ENCODE measurements at places on chromosomes 6 and 20. TPM values are rescaled to one million over a fixed set of nuclear protein-coding genes. Genes with fewer than 3 reads are reported as not detected.

- no peak for DNase-seq
Observed at GRCh38 chr6:28659250-28659566, 133.5 kb downstream of the GPX5 start.

- no peak for DNase-seq
Observed at GRCh38 chr6:143449714-143450452, 612 bp downstream of the ADAT2 start.

Gene TRIM31
- not detected for total RNA-seq

Gene IPCEF1
- total RNA-seq, result 0.28 TPM

- no peak for DNase-seq
Observed at GRCh38 chr6:96001891-96002575, 13.7 kb upstream of the FUT9 start.

Gene RBPJL
- total RNA-seq, result 0.18 TPM

DNA sequence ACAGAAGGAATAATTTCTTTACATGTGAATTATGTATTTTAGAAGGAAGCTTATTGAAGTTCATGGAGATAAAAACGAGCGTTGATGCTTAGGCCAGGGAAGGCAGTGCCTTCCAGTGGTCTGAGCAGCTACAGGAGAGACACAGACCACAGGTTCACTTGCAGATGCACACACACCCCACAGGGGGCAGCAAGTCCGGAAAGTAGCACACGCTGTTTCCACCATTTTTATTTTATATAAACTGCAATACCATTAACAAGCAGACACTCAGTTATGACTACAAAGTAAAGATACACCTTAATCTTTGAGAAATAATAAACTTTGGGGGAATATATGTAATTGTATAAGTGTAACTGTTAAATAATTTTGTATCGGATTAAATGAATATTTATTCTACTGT, 13.5 kb upstream of the DACT2 start:
- no peak for DNase-seq

DNA sequence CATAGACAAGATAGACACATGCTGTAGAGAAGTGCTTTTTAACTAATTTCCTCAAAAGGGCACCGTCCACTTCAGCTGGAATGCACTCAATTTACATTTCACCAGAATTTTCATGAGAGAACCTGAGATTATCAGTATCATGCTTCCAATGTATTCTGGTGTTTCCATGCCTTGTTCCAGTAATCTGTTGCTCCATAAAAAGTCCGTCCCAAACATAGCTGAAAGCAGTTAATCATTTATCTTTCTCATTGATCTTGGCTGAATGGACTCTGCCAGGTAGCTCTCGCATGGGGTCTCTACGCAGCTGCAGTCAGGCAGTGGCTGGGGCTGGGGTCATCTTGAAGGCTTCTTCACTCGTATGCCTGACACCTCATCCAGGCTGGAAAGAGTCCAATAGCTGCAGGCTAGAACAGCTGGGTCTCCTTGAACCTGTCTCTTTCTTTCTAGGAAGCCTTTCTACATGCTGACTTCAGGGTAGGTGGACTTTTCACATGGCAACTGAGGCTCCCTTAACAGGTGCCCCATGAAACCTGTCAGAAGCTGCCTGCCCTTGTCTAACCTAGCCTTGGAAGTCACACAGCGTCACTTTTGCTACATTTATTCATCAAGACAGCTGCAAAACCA, 18.6 kb upstream of the COL12A1 start:
- no peak for DNase-seq

DNA sequence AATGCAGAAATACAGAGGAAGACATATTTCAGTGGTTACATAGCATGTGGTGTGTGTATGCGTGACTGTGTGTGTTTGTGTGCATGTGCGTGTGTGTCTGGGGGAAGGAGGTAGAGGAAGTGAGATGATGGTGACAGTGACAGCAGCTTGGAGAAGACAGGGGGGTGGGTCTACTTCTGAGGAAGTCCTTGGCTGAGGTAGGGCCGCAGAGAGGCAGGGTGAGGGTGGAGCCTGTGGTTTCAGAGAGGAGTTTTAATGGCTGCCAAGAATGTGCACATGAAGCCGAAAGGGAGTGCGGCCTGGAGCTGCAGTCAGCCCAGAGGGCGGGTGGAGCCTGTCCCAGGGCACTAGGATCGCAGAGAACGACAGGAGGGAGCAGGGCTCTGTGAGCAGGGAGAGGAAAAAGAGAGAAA, 22.7 kb upstream of the RNF24 start:
- DNase-seq, result no peak

GRCh38 chr6:121523628-121524027, 88.2 kb downstream of the GJA1 start:
- DNase-seq, result no peak

DNA sequence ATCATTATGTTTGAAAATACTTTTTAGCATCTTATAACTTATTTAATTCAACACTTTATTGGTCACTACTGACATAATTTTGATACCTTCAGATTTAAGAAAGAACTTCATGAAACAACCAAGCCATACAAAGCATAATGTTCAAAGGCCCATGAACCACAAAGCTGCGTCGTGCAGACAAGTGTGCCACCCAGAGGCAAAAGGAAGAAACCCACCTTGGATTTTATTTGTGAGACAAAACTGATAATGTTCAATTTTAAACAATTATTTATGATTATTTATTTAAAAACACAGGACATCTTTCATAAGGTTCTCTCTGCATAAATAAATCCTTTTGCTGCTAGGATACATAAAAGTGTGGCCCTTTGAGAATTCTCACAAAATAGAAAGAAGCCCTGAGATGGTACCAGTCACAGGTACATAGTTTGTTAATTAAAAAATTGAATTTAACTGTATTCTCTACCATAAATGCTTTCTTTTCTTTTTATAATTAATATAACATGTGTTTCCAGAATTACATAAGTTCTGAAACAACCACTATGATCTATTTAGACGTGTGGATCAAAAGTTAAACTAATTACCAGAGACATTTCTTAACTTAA, 143.7 kb downstream of the RALGAPA2 start:
- peak; percentile 25 for DNase-seq

Gene SLC22A2
- total RNA-seq, result not detected

- DNase-seq, result no peak
Observed at GRCh38 chr6:135465307-135465706, 32.2 kb downstream of the AHI1 start.

GRCh38 chr6:25601800-25602673, 50.0 kb upstream of the SCGN start:
- DNase-seq, result peak; percentile 15

DNA sequence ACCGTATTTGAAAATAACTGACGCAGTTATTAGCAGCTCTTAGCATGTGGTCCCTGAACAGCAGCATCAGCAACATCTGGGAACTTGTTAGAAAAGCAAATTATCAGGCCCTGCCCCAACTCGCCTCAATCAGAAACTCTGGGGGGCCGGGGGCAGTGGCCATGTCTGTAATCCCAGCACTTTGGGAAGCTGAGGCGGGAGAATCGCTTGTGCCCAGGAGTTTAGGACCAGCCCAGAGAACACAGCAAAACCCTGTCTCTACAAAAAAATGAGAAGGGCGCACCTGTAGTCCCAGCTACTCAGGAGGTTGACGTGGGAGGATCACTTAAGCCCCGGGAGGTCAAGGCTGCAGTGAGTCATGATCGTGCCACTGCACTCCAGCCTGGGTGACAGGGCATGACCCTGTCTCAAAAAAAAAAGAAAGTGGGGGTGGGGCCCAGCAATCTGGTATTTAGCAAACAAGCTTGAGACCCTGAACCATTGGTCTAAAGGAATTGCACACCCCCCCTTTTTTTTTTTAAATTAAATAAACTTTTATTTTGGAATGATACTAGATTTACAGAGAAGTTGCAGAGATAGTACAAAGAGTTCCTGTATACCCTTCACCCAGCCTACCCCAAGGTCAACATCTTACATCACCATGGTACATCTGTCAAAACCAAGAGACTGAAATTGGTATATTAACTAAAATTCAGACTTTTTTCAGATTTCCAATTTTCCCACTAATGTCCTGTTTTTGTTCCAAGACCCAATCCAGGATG, 6.7 kb downstream of the SRXN1 start:
- DNase-seq, result no peak

GRCh38 chr6:56851074-56851473, 103.8 kb upstream of the BEND6 start:
- DNase-seq, result no peak

DNA sequence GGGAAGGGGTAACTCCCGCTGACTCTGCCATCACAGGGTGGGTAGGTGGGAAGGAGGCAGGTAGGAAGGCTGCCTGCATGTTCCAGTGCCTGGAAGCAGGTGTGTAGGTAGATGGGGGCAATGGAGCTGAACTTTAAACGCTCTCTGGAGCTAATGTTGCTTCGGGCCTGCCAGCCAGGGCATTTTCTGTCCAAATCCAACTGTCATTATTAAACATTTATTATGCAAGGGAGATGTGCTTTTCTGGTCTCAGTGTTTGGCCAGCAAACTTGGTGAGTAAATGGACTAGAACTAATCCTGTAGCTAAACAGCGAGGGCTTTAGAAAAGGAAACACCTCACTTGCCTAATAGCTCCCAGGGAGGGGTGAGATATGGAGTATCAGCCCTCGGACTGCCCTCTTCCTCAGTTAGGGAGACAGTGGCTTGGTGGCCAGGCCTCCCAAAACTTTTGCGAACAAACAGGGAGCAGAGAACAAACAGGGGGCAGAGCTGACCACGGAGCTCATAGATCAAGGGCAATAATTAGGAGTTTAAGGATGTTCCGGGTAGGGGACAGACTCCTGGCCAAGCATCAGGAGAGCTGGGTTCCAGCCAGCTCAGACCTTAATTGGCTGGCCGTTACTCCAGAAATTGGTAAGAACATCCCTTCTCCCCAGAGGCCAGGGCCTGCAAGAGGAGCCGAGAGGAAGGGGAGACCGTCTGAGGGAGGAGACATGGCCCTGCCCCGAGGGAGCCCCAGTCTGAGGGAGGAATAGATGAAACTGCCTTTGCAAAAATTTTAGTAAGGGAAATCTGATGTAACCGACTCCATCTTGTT, 131.1 kb downstream of the VEGFA start:
- DNase-seq, result no peak

DNA sequence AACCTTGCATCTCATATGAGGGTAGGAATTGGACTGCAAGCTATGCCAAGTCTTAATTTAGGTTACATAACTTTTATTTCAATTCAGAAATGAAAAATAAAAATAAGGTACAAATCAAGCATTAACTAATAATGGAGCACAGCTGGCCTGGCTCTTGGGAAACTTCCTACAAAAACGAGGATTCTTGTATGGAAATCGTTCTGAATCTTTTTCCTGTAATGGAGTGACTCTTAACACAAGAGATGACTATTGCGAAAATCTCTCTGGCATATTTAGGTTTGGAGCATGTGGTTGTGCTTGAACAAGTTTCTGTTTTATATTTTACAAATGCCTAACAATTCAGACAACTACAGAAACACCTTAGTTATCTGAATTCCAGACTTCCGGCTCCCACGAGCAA, 34.0 kb upstream of the PI16 start:
- DNase-seq, result no peak

GRCh38 chr6:16239798-16240123, 1.4 kb downstream of the GMPR start:
- DNase-seq, result no peak

DNA sequence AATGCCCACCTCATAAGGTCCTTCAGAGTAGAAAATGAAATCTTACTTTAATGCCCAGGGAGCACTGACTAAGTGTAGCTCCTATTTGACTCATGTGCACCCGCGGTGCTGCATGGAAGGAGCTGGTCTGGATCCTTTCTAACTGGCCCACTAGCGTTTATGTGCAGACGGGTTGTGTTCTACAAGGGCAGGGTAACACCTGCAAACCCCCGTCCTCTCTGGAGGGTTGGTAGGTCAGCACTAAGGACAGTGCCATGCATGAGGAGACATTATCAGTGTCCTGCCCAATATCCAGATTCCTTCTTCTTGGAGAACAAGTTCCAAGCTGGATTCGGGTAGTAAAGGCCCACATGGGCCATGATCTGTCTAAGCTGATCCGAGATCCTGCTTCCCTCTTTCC, 140.3 kb downstream of the ANKRD60 start:
- no peak for DNase-seq

Gene C2
- 1.0 TPM for total RNA-seq

- DNase-seq, result no peak
Observed at GRCh38 chr6:5645328-5646290, 361.1 kb downstream of the NRN1 start.

- DNase-seq, result no peak
Observed at GRCh38 chr20:3235666-3236324, 3.2 kb downstream of the SLC4A11 start.

Gene SLPI
- 0.74 TPM for total RNA-seq

DNA sequence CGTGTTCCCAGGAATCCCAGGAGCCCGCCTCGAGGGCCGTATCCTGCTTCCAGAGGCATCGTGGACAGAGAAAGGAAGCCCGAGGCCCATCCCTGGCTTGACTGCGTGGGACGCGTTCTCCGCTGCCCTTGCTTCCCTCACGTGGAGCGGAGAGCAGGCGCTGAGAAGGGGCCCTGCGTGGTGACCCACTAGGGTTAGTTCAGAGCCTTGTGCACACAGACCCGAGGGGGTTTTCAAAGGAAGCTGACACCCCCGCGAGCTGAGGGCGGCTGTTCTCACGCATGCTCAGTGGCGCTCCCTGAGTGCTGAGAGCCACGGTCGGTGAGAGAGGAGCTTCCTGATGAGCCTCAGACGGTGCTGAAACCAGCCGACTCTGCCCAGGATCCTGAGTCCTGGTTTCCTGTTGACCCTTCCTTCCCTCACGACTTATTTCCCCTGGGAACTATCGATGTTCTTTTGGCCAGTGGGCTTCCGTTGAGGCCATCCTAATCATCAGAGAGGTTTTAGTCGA, 28.9 kb upstream of the CCR6 start:
- no peak for DNase-seq

DNA sequence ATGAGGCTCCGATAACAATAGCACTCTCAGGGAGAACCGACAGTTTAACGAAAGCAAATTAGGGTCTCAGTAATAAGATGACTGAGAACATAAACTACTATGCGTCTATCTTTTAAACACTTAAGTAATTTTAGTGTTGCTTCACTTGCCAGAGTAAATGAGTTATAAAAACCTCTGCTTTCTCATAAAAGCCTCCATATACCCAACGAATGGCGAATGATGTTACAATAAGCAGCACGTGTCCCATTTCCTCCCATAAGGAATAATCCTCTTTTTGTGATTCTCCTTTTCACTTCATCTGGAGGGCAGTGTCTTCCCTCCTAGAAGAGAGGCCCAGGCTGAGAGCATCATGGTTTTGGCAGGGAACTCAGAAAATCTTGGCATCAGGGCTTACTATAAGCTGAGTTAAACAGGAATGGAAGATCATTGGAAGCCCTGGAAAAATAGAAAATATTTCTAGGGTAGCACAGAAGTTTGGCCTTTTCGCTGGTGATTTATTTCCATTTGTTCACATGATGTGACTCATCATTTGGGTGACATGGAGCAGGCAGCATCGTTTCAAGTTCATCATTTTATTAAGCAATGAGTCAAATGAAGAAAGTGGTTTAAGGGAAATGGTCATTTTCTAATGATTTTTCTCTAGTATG, 255.4 kb downstream of the ATXN1 start:
- DNase-seq, result no peak

- DNase-seq, result no peak
Observed at GRCh38 chr20:37880726-37881591, 22.0 kb upstream of the VSTM2L start.
